ENCODE measurements at places on chromosomes 2 and 18.

DNA sequence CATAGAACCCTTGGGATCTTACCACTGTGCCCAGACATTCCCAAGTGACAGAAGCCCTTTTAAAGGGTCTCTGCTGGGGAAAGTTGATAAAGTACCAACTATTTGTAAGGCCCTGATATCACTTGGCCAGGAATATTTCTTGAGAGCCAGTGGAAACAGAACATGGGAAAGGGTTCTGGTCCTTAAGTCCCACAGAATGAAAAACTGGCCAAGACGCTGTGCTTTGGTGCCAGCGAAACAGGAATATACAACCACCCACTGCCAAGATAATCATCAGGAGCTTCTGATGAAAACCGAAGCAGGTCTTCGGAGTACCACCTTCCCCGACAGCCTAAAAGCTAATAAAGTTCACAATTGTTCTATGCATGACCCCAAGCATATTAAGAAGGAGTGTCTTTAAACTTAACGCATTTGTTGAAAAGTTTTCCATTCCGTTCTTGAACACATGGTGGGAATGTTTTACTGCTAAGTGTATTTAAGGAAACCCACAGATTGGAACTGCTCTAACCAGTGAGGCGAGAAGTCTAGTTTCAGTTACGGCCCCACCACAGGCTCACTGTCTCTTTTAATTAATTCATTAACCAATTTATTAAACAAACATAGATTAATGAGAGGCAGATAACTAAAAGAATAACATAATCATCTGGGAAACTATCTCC is 152.6 kb downstream of the ANKRD44 start:
- DNase-seq: no peak

DNA sequence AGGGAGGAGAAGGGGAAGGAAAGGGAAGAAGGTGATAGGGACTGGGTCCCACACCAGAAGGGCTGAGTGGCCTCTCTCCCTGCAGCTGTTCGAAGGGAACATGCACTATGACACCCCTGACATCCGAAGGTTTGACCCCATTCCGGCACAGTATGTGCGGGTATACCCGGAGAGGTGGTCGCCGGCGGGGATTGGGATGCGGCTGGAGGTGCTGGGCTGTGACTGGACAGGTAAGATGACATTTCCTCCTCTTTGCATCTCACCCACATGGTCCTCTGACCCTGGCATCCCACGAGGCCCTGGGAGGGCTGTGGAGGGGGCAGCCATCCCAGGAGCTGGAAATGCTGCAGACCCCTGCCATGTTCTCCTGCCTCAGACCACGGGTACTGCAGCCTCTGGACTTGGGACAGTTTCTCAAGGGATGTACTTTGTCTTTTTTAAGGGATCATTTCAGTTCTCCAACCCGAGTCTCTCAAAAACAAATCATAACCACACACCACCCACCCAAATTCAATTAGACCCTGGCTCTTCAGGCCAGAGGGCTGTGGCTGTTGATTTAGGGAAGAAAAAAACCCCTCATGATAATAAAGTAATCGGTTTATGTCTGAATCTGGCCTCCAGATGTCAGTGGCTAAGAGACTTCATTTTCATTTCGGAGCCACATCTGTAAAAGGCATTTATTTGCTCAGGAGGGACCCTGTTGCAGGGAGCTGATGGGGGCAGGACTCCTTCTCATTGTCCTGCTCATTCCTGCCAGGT is 63.5 kb downstream of the NRP2 start:
- no peak for DNase-seq

- DNase-seq: no peak
Observed at GRCh38 chr18:10588975-10589374, 63.1 kb downstream of the NAPG start.

DNA sequence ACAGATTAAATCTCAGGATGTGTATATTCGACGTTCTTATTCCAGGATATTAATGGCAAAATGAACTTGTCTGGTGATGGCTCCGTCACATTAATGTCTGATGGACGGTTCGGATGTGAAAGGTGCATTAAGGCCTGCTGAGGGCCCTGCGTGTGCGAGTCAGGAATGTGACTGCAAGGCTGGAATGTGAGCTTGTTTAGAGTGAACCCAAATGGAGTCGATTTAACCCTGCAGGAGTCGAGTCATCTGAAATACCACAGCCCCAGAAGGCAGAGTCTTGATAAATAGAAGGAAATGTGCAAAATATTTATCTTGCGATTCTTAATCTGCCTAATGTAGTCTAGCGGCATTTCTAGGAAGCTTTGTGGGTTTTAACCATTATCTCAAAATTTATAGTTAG is 44.3 kb downstream of the RDH14 start:
- no peak for DNase-seq

- no peak for DNase-seq
Observed at GRCh38 chr2:201218780-201219179, 35.8 kb downstream of the CASP10 start.

DNA sequence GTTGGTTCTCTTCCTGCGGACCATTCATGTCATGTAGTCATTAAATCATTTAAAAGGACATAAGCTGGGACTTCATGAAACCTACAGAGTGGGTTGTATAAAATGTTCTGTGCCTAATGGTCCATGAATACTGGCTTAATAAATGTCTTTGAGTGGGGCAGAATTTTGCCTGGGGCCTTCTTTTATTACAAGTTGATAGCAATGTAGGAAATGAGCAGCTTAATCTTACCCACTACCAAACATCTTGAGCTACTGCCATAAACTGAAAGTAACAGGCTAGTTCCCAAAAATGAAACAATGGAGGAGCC is 130.9 kb downstream of the TMEM17 start:
- no peak for DNase-seq

- no peak for DNase-seq
Observed at GRCh38 chr2:216698895-216699294, 3.5 kb upstream of the IGFBP5 start.

GRCh38 chr2:97005353-97005752 is 19.0 kb upstream of the FAM178B start:
- DNase-seq: no peak

DNA sequence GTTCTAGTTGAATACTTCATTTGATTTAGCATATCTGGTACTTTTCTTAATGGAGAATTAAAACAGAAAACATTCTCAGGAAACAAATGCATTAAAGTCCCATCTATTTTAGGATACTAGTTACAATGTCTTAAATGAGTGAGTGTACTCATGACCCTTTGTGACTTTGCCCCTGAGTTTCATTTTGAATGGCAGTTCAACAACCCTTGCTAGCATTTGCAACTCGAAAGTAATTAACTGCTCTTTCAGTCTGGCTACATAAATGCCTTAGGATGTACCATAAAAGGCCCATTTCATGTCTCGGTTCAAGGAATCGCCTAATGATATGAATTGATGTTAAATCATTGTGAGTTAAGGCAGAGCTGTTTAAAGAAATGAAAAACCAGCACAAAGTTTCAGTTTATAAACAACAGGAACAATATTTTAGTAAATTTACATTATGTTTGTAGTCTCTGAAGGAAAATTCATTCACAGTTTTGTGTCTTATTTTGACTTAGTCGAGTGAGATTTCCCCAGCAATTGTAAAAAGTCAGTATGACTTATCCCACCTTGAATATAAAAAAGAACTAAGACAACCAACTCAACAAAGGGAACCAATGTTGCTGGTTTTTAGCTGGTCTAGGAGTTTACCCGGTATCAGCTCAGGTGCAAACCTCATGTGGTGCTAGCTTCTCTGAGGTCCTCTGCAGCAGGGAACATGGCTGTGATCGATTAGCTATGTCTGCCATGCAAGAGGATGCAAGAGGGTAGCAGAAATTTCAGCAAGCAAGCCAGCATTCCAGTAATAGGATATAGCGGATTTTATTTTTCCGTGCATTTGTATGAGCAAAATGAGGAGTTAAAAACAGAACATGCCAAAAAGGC is 386.2 kb downstream of the PTPRM start:
- DNase-seq: no peak

- DNase-seq: no peak
Observed at GRCh38 chr18:45962461-45962860, 4.7 kb downstream of the EPG5 start.

- DNase-seq: no peak
Observed at GRCh38 chr2:31331156-31331555, 83.4 kb downstream of the XDH start.

DNA sequence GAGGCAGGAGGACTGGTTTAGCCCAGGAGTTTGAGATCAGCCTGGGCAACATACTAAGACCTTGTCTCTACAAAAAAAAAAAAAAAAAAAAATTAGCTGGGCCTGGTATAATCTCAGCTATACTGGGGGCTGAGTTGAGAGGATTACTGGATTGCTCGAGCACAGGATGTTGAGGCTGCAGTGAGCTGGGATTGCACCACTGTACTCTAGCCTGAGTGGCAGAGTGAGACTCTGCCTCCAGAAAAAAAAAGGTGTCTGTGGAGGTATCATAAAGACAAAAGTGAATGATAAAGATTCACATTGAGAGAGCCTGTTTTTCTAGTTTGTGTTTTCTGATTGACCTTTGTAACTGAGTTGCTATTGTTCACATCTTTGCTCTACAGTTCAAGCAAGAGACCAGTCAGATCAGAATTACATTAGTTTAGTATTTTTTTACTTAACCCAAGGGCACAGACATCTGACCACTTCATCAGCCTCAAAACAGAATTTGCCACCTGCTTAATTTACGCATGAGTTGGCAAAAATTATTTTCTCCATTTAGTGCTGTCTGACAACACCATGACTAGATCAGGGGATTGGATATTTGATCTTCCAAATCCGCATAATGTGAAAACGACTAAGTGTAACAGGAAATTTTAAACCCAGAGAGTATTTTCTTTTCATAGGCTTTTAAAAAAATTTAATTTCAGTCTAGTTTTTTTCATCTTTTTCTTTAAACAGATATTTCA is 271.0 kb downstream of the TGIF1 start:
- DNase-seq: no peak

GRCh38 chr18:5424903-5425664 is 118.7 kb downstream of the EPB41L3 start:
- no peak for DNase-seq

DNA sequence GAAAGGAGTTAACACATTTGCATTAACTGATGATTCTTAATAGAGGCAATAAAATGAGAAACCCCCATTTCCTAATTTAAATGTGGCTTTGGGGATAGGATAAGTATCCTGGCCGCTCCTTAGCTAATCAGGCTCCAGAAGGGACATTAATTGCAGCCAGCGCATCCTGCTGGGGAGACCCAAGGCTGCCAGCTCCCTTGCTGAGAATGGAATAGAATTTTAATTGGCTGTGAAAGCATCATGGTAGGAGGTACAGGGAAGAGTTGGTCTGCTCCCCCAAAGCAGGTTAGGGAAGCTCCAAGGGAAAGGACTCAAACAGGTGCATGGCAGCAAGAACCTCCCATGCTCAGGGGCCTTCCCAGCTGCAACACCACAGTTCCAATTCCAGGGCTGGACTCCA is 71.4 kb downstream of the MARCHF4 start:
- no peak for DNase-seq

DNA sequence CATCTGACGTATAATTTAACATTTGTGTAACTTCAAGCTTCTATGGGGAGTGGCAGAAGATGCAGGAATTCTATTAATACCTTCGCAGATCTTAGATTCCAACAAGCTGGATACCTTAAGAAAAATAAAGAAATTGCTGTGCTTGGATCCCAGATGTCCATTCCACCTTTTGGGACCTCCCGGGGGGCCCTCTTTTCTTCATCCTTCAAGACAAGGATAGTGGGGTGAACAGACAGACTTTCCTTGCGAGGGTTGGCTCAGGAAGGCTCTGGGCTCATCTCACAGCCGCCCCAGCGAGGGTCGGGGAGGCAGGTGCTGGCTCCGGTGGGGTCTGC is 509 bp upstream of the RNF144A start:
- no peak for DNase-seq

GRCh38 chr18:38421872-38422615 is 856.4 kb upstream of the CELF4 start:
- DNase-seq: no peak

GRCh38 chr2:110983133-110983532 is 137.6 kb upstream of the BCL2L11 start:
- no peak for DNase-seq

DNA sequence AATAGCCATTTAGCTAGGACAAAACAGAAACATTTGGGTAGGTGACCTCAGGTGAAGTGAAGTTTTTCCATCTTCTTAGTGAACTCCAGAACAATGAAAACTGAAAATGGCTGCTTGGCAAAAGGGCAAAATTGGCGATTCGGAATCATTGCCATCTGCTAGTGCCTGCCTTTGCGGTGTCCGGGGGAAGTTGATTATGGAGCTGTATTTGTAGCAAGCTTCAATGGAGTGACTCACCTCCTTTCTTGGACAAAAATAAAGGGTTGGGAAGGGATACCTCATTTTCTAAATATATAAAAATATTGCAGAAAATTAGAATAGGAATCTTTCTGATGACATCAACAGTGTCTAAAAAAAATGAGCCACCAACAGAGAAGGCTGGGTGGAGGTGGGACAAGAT is 460.5 kb downstream of the TGIF1 start:
- no peak for DNase-seq

DNA sequence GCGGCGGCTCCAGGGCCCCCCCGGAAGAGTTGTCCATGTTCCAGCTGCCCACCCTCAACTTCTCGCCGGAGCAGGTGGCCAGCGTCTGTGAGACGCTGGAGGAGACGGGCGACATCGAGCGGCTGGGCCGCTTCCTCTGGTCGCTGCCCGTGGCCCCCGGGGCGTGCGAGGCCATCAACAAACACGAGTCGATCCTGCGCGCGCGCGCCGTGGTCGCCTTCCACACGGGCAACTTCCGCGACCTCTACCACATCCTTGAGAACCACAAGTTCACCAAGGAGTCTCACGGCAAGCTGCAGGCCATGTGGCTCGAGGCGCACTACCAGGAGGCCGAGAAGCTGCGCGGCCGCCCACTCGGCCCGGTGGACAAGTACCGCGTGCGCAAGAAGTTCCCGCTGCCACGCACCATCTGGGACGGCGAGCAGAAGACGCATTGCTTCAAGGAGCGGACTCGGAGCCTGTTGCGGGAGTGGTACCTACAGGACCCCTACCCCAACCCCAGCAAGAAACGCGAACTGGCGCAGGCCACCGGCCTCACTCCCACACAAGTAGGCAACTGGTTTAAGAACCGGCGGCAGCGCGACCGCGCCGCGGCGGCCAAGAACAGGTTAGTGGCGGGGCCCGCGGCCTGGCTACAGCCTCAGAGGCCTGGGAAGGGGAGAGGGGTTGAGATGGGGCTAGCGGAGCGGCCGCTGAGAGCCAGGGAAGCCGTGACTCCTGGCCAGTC is 965 bp downstream of the SIX3 start:
- DNase-seq: peak; percentile 48

DNA sequence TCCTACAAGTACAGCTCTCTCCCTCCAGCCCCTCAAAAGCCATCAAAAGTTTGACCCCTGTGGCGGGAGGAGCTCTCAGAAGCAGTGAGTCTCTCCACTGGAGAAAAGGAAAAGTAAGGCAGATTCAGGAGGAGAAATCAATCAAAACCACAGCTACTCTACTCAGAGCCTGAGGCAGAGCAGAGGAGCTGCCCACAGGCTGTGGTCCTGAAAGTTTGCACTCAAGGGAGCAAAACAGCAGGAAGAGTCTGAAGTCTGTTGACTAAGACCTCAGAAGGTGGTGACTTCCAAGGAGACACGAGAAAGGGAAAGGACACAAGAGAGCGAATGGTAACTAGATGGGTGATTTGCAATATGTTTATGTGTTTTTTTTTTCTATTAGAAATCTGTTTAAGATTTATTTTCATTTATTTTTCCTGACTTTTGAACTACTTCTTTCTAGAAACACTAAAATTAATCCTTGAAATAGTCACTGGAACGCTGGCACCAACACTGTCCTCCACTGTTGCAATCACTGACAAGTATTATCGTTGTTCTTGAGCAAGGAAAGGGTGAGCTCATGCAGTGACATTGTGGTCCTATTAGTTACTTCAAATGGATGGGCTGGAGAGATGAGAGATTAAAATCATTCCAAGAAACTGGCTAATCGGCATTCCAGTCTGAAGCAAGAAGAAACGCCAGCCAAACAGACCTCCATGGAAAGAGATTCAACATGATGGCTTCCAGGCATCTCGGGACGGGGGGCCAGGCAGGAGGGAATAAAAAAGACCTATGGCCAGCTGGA is 35.8 kb downstream of the PID1 start:
- no peak for DNase-seq
